Activated T-cell treated with anti-CD3 and anti-CD28 coated beads for 4 hours (primary cell): ENCODE measurements at places on chromosomes 7 and 10.

- DNase-seq, result no peak
Observed at GRCh38 chr7:8615019-8615418, 181.6 kb downstream of the NXPH1 start.

GRCh38 chr7:87370660-87371180 lies 25.3 kb downstream of the CROT start:
- no peak for DNase-seq

DNA sequence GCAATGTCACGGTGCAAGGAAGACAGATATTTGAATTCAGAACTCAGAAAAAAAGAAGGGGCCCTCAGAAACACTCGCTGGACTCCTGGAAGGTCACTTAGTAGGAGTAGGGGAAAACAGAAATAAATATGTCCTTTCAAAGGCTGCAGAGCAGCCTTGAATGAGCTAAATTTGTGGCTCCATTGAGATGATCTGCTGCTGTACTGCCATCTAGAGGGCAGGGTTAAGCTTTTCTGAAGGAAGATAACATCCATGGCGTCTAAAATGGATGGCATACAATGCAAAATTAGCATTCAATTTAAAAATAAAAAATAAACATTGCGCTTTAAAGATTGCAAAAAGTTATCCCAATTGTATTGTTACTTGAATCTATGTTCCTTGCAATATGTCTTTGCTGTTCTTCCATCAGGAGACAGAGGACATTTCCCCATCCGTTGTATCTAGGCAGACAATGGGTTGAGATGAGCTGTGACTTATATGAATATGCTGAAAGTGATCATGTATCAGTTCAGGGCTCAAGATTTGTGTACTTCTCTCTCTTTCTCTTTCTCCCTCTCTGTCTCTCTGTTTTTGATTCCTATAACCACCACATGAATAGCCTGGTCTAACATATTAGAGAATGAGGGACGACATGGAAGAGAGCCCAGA lies 642.2 kb downstream of the SH2D4B start:
- no peak for DNase-seq

- DNase-seq, result no peak
Observed at GRCh38 chr10:91745090-91745831, 53.0 kb upstream of the TNKS2 start.

DNA sequence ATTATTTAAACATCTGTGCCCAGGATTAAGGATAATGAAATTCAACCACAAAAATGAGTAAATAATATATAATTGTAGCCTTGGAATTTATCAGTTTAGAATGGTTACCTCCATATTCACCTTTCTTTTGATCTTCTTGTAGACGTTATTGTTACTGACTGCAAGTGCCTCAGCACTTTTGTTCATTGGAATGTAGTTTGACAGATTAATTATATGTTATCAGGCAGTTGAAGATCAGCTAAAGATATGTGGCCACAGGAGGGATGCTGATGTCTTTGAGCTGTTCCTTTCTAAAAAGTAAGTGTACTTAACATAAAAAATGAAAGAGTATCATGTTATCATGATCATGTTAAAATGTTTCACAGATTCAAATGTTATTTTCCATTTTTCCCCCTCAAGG lies 5.6 kb downstream of the LRRC72 start:
- no peak for DNase-seq

- no peak for DNase-seq
Observed at GRCh38 chr10:36195364-36195763, 553.3 kb upstream of the FZD8 start.

DNA sequence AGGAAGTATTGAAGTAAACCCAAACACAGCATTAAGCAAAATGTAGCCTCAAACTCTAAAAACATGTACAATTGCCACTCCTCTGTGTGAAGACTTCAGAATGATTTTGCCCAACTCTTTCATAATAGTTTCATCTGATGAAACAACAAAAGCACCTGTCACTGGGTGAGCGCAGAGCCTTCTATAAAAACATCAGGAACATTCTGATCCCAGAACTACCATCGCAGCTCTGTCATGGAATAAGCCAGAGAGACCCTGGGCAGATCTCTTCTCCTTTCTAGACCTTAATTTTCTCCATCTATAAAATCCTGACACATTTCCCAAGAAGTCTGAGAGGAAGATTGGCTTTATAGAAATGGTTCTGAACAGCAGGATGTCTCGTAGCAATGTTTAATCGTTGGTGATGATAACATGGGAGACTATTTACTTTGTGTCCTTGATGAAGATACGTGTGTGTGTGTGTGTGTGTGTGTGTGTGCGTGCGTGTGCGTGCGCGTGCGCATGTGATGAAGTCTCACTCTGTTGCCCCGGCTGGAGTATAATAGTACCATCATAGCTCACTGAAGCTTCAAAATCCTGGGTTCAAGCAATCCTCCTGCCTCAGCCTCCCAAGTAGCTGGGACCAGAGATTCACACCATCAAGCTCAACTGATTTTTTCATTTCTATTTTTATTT lies 198.0 kb downstream of the KIAA1217 start:
- no peak for DNase-seq

DNA sequence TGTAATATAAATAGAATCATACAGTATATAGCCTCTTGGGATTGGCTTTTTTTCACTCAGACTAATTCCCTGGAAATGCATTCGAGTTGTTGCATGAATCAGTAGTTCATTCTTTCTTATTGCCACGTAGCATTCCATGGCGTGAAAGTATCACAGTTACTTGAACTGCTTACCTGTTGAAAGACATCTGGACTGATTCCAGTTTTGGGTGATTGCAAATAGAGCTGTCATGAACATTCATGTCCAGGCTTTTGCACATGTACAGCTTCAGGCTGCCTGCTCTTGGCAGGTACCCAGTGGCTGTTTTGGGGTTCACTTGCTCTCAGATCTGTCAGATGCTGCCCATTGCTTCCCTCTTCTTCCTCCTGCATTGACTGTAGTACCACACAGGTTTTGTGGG lies 54.9 kb downstream of the LRGUK start:
- DNase-seq, result no peak

DNA sequence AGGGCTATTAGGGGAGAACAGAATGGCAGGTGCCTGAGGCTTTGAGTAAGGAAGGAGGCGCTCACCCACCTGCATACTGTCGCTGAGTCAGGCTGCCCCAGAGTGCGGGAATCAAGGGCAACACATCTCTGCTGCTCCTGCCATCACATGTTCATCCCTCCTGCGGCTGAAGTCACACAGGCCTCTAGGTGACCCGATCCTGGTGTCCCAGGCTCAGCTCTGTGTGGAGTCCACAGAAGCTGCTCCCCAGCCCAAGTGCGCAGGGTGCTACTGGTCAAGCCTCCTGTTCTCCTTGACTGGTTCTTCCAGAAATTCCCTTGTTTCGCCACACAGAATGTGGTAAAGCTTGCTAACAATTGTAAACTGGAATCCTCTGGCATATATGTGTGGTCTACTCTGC lies 96.9 kb upstream of the IL6 start:
- DNase-seq, result no peak

GRCh38 chr7:99244939-99245338 lies 27.7 kb upstream of the MYH16 start:
- DNase-seq, result no peak

DNA sequence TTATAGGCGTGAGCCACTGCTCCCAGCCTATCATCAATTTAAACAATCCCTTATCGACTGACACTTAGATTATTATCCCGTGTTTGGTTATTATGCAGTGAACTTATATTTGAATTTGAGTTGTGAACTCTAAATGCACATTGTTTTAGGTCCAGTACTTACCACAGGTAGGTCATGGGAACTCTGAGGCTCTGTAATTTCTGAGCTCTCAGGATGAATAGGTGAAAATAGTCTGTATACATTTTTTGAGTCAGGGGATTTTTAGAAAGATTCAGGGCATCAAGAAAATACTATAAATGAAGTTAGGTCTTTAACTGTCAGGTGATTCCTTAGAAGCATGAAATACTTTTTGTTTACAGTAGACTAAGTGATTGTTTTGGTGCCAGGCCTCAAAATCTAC lies 8.8 kb downstream of the CCDC136 start:
- DNase-seq, result no peak

DNA sequence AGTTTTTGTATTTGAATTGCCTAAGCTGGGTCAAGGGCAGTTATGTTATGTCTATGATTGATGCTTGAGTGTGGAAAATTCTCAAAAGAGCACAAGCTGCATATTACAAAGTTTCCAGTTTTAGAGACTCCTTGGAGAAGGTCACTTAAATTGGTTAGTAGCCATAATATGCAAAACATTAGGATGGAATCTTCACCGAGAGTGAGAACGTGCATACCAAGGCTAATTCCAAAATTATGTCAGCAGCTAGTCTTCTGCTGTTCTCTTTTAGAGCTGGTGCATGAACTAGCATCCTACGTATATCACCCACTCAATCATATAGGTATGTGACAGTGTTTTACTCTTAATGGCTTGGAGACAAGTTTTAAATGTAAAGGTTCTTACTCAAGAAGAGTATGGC lies 49.2 kb downstream of the MKX start:
- DNase-seq, result no peak

DNA sequence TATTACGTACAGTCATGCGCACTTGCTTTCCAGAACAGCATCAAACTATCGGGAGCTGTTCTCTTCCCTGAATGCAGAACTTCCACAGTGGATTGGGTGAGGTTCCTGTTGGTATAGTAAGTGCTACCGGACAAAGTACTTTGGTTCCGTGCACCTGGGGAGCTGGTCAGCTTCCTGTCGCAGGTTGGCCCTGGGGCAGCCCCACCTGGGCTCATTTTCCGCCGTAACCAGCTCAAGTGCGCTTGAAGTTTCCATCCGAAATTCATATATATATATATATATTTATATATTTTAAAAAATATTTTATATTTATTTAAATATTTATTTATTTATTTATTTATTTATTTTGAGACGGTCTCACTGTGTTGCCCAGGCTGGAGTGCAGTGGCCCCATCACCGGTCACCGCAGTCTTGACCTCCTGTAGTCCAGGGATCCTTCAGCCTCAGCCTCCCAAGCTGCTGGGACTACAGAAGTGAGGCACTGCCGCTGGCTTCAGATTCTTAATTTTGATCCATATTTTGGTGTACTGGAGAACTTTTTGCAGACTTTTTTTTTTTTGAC lies 6.5 kb downstream of the SCART1 start:
- no peak for DNase-seq

DNA sequence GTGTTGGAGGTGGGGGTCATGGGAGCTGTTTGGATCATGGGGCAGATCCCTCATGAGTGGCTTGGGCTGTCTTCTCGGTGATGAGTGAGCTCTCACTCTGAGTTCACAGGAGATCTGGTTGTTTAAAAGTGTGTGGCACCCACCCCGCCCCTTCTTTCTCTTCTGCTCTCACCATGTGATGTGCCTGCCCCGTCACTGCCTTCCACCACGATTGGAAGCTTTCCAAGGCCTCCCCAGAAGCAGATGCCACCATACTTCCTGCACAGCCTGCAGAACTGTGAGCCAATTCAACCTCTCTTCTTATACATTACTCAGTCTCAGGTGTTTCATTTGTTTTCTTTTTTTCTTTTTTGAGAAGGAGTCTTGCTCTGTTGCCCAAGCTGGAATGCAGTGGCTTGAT lies 170.0 kb downstream of the PTPN20 start:
- DNase-seq, result no peak
